Effector CD8-positive, alpha-beta T cell (primary cell): ENCODE measurements at places on chromosomes 7 and 10.
A peak's percentile ranks its signal among the peaks of the same experiment; 100 is the strongest.

GRCh38 chr10:18268005-18268404, 127.8 kb downstream of the CACNB2 start:
- DNase-seq, result no peak

- DNase-seq, result no peak
Measured at GRCh38 chr7:74027683-74028320, at the start of gene ELN. ELN (plus strand) TSS chr7:74028173; CDS start chr7:74028188, 15 bp downstream.

GRCh38 chr7:68155676-68156075, 1159.0 kb downstream of the TYW1 start:
- no peak for DNase-seq

- no peak for DNase-seq
Measured at GRCh38 chr7:158556721-158557440, 30.7 kb downstream of the PTPRN2 start.

GRCh38 chr10:90462749-90463470, 394.9 kb downstream of the HTR7 start:
- DNase-seq, result no peak

DNA sequence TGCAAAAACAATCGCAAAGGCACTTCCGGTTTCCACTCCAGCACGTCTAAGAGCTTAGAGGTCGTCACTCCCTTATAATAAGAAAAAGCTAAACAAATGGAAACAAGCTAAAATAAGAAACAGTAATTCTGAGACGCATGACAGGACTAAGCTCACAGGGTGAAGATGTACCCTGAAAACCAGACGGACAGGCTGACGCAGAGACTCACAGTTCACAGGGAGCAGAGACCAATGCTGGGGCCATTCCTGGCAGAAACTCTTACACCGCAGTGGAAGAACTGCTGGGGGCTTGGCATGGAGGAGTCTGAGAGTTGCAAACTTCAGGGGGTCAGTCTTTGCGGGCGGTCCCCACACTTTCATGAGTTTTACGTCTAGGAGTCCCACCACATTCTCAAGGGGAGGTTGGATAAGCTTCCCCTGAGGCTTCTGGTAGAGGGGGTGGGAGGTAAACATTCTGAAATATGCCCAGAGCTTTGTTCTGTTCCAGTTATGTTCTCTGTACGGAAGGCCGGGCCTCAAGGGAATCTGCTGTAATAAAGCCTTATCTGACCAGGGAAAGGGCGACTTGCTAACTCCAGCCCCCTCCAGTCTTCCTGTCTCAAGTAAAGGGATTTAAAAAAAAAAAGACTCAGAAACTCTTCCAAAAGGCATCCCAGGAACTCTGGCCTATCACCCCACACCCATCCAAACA, 47.8 kb downstream of the BRI3 start:
- DNase-seq, result no peak

DNA sequence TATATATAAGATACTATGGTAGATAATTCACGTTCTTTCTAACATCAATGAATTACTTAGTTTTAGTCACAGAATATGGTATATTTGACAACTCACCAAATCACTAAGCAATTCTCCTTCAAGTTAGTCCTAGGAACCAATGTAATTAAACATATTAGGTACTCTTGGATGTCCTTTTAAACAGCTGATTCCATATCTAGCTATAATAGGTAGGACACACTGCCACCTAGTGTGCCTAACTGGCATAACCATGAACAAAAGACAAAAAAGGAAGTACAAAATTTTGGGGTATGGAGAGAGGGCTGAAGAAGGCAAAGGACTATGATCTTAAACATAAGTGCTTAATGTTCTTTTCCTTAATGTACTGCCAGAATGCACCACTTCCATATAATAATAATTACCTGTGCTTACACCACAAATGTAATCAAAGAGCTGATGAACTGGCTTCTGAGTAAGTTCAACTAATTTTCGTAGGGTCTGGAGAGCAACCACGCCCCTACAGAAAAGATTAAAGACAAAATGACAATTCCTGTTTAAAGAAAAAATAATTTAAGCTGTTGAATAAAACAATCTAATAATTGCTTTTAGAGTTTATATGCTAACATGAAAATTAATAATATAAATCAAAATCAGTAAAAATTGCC, 28.7 kb downstream of the PNPLA8 start:
- DNase-seq, result peak; percentile 35

GRCh38 chr7:117997862-117998825, 124.9 kb upstream of the CTTNBP2 start:
- DNase-seq, result no peak

GRCh38 chr10:44020322-44021111, 364.4 kb downstream of the CXCL12 start:
- DNase-seq, result no peak

GRCh38 chr7:2024567-2024918, 208.2 kb downstream of the MAD1L1 start:
- no peak for DNase-seq

DNA sequence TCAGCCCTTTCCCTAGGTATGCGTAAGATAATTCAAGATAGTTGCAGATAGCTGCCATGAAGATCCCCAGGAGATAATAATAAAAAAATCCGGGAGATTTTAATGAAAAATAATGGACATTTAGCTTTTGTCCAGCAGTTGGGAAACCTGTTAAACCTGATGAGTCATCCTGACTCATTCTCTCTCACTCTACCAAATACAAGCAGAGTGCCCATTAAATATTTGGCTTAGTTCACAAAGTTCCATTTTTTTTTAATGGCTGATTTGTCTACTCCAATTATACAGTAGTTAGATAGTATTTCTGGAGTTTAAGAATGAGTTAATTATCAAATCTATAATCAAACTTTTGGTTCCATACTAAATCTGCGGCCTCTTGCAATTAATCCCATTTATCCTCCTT, 2.1 kb upstream of the SHTN1 start:
- no peak for DNase-seq

- no peak for DNase-seq
Measured at GRCh38 chr10:20870834-20871233, 26.3 kb downstream of the NEBL start.

DNA sequence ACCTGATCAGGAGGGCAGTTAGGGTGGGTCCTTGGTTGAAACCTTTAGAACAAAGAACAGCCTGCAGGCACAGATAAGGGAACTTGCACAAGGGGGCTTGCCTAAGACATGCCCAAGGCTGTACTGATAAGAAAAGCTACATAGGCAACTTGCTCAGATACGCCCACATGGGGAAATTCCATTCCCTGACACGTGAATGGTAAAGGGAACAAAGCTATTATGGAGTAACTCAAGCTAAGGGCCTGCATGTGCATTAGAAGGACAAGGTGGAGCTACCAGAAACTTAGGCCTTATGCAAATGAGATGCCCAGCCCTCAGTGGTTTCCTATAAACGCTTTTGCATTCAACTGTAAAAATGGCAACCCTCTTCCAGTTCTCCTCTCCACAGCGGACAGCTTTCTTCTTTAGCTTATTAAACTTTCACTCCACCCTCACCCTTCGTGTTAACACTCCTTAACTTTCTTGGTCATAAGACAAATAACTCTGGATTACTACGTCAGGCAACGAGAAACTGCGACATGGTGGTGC, 1192.1 kb upstream of the CELF2 start:
- no peak for DNase-seq

- no peak for DNase-seq
Measured at GRCh38 chr10:101021692-101022251, 9.2 kb downstream of the PDZD7 start.

DNA sequence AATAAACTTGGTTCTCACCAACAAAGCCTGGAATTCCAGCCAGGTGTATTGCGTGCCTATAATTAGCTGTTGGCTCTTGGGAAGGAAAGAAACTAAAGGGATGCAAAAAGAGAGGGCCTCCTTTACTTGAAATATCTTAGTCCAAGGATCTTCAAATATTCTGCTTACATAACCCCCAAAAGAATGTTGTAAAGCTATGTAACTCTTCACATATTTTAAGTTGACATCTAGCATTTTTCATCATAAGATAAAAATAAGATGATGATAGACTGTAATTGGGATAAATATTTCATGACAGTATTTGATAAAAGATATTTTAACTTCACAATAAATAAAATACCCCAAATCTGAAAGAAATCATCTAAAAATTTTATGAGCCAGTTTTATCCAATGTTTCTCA, 52.5 kb upstream of the SEPTIN7 start:
- DNase-seq, result no peak

DNA sequence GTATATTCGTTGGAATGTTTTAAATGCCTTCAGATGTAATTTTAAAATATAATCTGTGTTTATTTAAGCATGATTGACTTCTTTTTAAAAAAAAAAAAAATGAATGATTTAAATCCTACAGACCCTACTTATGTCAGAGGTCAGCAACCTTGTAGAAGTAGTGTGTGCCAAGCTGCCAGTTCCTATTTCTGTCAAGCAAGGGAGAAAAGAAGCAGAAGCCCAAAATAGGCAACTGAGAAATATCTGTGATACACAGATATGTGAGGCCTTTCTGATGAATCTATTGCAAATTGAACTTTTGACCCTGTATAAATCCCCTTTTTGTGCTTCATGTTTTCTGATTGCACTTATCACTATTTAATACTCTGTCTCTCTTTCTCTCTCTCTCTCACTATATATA, 199.5 kb downstream of the LRRN3 start:
- DNase-seq, result no peak

DNA sequence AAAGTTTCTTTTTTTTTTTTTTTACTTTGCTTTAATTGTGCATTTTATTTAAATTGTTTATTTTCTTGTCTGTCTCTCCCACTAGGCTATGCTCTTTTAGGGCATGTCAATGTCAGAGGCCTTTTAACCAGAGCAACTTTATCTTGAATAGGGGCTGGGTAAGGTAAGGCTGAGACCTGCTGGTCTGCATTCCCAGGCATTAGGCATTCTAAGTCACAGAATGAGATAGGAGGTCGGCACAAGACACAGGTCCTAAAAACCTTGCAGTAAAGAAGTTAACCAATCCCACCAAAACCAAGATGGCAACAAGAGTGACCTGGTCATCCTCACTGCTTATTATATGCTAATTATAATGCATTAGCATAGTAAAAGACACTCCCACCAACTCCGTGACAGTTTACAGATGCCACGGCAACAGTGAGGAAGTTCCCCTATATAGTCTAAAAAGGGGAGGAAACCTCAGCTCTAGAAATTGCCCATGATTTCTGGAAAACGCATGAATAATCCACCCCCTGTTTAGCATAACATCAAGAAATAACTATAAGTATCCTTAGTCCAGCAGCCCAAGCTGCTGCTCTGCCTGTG, 47.0 kb upstream of the FRMD4A start:
- no peak for DNase-seq

- no peak for DNase-seq
Measured at GRCh38 chr10:23994459-23995046, 214.4 kb upstream of the KIAA1217 start.

- no peak for DNase-seq
Measured at GRCh38 chr10:23354630-23355279, 10.2 kb upstream of the C10orf67 start.

DNA sequence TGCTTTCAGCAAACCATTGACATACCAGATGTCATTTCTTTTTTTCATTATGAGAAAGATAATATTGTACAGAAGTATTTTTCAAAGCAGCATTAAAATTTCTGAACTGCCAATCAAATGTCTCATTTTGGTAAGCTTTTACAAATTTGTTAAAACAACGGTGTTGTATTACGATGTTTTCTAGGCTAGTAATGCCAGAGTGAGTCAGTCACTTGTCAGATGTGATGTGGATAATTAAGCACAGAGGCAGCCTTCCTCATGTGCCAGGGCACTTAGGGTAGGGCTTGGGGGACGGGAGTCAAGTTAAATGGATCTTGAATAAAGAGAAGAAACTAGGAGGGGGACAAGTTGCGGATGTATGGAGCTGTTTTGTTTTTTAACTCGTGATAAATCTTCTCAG, 10.1 kb downstream of the PSTK start:
- DNase-seq, result no peak

- no peak for DNase-seq
Measured at GRCh38 chr10:127720142-127720541, 16.8 kb upstream of the FOXI2 start.

DNA sequence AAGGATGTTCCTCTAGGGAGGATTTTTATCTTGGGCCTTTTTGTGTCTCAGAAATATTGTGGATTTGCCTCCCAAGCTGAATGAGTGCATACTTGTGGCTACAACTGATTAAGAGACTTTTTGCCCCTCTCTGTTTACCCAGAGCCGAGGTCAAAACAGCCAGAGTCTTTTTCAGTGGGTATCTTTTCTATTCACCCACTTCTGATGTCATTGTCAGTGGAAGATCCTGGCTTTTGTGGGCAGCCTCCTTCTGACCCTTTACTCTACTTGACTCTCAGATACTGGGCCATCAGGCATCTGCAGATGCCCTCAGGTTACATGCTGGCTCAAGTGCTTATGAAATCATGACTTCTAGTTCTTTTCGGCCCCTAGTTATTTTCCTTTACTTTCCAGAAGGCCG, 19.6 kb upstream of the PIP4K2A start:
- DNase-seq, result no peak

GRCh38 chr10:18254692-18255091, 114.5 kb downstream of the CACNB2 start:
- DNase-seq, result no peak

DNA sequence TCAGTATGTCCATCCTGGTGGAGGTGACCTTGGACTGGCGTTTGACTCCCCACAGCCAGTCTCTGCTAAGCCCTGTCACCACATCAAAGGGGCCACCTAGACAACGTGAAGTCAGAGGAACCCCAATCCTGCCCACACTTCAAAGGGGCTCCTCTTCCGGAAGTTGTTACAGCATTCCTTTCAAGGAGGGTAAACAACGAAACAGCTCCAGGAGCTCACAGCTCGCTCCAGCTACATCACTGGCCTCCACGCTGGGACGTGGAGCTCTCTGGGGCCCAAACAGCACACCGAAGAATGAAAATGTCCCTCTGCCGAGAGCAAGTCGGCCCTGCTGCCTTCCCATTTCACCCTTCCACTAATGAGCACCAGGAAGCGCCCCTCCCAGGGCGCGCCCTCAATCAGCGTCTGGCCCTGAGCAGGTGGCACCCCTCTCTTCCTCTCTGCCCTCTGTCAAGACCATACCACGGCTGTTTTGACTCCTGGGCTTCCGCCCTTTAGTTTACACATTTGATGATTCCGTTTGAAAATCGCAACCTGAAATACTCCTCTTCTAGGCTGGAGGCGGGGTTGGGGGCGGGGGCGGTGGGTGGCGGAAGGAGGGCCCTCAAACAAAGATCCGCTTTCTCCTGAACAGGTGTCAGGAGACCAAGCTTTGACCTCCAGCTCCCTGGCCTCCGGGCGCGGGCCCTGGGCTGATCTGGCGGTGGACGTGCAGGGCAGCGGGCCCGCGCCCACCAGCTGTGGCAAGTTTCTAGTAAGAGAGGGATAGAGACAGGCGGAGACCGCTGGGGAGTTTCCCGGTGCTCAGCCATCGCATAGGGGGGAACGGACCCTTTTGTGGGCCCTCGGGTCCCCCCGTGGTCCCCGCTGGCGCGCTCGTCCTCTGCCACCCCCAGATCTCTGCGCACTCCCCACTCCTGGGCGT, 53.1 kb upstream of the KDM7A start:
- DNase-seq, result peak; percentile 63
